Fibroblast of skin of right biceps (primary cell): ENCODE measurements at places on chromosomes 6 and 20.

- DNase-seq: no peak
Observed at GRCh38 chr6:81739230-81740195, 13.0 kb downstream of the TENT5A start.

DNA sequence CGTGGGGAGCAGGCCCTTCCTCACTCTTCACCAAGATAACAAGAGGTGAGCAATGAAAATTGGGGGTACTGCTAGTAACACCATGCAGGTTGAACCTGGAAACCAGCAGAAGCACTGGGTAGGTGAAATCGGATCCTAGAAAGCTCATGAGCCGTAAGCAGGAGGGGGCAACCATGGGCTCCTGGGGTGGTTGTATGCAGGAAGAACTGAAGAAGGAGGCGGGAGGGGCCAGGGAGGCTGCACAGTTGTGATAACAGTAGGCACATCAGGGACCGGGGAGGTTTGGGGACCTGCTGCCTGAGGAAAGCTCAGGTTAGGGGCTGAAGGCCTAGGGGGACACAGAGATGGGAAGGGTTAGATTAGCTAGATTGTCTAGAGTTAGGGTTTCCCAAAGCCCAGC is 5.6 kb upstream of the LY6G5C start:
- no peak for DNase-seq

DNA sequence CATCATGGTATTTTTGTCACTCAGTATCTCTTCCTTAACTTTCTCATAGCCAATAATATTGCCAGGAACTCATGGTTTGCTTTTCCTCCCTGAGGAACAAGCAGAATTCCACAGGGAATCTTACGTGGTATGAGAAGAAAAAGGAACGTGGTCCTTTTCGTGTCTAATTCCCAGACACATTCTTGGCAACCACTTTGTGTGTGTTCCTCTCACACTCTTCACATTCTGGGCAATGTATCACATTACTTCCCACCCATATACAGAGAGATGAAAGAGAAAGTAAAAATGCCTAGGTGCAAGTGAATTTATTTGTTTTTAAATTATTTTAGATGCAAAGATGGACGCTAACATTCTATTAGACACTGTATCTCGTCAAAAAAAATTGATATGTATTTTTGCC is 102.7 kb downstream of the PTPRK start:
- DNase-seq: no peak

DNA sequence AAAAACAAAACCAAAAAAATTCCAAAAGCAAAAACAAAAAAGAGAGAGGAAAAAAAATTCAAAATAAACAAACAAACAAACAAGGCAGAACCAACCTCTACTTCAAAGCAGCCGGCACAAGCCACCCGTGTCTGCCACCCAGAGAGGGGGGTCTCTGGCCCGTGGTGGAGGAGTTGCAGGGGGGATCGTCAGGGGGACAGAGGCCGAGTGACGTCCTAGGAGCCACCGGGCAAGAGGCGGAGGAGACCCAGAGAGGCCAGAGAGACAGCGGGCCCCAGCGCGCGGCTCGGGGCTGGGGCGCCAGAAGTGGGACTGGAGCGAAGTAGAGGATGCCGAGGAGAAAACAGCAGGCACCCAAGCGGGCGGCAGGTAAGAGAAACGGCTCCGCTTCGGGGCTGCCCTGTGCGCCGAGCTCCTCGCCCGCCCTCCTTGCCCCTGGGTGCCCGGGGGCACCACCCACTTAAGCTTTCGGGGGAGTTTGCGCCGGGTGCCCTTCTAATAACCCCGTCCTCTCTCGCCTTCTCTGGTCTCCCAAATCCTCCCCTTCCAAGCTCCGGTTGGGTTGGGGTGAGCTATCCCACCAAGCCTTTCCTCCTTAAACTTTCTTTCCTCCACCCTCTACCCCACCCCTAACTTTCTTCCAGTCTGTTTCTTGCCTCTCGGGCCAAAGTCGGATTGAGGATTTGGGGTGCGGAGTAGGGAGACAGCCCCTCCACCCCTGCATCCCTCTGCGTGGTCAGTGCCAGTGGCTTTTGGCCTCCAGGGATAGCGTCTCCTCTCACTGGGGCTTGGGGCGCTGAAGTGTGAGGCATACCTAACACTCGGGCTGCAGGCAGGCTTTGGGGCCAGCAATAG is 1.0 kb downstream of the TSHZ2 start:
- no peak for DNase-seq

DNA sequence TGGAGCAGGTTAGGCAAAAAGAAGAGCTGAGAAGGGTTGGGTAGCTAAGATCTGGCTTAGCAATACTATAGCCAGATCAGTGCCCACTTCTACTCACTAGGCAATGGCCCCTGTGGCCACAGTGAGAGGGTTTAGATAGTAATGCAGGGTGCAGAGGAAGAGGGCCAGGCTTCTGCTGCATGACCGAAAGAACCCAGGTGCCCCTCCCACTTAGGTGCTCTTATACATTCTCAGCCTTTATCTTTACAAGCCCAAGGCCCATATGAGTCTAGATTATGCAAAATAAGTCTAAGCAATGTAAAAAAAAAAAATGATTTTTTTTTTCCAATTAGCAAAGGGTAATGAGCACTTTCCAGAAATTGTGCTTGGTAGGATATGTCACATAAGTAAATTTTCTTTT is 171.3 kb downstream of the CD24 start:
- DNase-seq: no peak

DNA sequence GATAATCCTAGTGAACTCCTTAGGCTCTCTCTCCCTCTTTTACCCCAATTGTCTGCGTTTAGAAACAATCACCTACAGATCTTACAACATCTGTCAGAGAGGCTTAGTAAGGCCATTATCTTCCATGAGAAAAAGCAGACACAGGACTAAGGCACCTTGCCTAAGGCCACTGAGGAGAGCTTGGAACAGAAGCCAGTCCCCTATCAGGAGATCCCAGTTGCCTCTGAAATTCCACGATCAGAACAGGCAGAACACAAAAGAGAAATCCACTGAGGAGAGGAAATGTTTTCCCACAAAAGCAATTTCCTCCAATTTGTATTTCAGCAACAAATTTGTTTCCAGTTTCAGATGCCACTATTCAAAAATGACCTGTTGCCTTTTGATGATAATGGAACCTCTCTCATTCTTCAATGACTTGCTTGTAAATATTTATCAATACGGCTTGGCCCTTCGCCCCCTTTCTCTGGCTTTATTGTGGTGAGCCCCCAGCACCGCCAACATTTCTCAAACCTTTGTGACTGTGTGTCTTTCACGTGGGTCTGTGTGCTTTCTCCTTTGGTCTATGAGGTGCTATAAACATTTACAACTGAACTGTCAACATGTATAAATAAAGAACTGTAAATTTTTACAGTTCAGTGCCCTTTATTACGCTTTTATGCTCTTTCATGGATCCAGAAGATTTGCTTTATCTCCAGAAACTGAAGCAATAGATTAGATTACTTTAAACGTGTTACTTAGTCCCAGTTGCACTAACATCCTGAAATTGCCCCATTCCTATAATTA is 187.8 kb upstream of the PHACTR1 start:
- no peak for DNase-seq

DNA sequence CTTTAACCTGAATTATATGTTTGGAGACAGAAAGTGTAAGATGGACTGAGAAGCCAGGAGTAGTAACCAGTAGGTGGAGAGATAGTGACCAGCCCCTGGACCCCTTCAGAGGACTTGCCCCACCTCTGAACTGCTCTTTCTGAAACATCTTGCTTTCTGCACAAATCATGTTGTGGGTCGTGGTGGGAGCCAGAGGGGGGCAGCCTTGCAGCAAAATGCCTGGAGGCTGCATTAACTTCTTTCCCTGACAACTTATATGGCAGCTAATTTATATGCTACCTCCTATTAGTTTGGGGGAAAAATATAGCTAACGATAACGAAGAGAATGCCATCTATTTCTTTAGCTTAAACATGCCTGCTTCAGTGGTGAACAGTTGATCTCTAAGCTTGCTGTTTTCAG is 859.8 kb downstream of the MAFB start:
- DNase-seq: peak; percentile 45
